Fibroblast of mammary gland (primary cell): ENCODE measurements at places on chromosomes 12 and 14.
A peak's percentile ranks its signal among the peaks of the same experiment; 100 is the strongest.

- DNase-seq: no peak
These were observed 137.4 kb upstream of the MED13L start for GRCh38 chr12:116414891-116415290.

DNA sequence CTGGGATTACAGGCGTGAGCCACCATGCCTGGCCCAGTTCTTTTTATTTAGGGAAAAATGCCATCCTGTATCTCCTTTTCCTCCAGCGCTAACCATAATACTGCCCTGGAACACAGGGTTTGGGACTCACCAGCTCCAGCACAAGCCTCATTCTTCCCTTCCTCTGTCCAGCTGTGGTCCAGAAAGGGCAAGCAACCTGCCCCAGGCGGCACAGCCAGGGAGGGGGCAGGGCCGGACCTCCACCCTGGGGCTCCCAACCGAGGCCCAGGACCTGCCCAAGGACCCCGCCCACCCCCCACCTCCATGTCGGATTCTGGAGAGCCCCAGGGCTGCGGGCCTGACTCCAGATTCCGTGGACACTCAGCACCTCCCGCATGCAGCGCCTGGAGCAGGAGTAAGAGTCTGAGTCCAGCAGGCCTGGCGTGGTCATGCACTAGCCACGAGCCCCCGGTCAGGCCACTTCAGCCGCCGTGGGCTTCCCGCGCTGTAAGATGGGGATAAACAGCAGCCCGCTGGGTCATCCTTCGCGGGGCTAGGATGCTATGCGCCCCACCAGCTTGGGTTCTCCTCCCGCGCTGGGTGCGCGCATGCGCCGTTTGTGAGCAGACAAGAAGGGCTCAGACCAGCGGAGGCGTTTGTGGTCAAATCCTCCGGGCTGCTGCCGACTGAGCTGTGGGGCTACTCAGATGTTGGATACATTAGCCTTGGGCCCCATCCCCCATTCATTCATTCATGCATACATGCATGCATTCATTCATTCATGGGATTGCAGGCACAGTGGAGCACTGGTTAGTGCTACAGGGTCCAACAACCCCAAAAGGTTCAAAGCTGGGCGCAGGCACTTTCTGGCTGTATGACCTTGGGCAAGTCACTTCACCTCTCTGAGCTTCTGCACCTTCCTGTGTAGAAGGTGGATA lies 16.3 kb downstream of the TMEM119 start:
- no peak for DNase-seq

DNA sequence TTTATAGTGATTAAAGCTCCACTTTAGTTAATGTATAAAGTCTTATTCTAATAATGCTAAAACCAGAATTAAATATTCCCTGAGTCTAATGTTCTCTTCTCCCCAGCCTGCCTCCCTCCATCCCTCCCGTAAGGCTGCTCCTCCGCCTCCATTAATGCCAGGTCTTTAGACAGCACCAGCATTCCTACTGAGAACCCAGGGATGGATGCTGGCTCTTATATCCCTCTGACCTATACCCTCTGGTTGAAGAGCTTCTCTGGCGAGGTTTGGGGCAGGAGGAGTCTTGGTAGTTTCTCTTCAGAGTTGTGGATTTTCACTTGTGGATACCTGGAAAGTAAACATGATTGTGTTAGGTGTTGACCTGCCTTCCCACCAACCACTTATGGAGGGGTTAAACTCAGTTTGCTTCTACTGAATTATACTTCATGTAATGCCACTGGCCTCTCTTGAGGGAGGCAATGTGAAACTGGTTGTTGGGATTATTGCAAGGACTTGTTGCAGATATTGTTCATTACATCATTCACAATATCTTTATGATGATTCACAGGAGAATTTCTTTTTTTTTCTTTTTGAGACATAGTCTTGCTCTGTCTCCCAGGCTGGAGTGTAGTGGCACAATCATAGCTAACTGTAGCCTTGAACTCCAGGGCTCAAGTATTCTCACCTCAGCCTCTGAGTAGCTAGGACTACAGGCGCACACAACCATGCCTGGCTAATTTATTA lies 11.1 kb upstream of the SMAGP start:
- peak; percentile 47 for DNase-seq

- DNase-seq: peak; percentile 27
These were observed 199.4 kb upstream of the RTL1 start for GRCh38 chr14:101102875-101103274.

DNA sequence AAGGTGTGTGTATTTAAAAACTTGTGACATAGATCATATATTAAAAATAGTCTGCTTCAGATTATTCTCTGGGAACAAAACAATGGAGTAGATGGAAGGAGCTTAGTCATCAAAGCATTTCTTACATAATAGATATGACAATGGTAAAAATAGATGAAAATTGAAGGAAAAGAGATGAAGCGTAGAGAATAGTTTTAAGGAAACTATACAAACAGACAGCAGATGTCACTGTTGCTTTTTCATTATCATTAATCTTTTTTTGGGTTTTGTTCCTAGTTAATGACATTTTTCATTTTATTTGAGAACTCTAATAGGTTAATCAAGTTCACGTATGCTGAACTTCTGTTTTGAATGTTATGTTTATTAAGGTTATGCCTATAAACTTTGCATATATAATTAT lies 149.2 kb upstream of the FBXO33 start:
- DNase-seq: peak; percentile 19

DNA sequence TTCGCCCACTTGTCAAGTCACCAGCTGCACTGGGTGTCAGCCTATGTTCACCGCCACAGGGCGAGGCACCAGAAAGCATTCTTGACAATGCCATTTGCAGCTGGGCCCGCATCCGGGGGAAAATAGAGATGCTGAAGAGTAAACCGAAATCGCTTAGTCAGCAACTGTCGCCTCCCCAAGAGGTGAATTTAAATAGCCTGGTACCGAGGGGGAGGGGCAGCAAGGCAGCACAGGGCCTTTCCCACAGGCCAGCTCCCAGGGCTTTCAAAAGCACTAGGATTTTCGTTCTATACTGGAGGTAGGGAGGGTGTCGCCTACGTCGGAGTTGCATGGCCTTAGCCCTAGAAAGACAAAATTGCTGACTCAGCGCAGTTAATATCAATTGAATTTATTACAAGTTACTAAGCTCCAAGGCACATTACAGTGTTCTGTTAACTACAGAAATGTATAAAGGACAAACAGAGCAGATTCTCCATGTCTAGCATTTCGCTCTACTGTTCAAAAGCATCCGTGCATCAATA lies 4.3 kb downstream of the IRF2BPL start:
- no peak for DNase-seq

- DNase-seq: no peak
These were observed 80.9 kb downstream of the HECTD1 start for GRCh38 chr14:31126680-31127079.

- no peak for DNase-seq
These were observed 101.8 kb downstream of the PHETA1 start for GRCh38 chr12:111267144-111267543.

DNA sequence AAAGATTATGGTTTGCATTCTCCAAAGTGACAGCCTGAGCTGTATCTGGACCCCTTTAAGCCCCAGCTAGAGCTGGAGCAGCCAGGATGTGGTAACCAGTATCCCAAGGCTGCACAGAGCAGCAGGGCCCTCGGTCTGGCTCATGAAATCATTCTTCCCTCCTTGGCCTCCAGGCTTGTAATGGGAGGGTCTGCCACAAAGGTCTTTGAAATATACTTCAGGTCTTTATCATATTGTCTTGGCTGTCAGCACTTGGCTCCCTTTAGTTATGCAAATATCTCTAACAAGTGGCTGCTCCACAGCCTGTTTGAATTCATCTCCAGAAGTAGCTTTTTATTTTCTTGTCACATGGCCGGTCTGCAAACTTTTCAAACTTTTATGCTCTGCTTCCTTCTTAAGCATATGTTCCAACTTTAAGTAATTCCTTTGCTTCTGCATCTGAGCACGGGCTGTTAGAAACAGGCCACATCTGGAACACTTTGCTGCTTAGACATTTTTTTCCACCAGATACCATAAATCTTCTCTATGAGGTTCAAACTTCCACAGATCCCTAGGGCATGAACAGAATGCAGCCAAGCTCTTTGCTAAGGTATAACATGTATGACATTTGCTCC lies 663.4 kb upstream of the MIS18BP1 start:
- no peak for DNase-seq

DNA sequence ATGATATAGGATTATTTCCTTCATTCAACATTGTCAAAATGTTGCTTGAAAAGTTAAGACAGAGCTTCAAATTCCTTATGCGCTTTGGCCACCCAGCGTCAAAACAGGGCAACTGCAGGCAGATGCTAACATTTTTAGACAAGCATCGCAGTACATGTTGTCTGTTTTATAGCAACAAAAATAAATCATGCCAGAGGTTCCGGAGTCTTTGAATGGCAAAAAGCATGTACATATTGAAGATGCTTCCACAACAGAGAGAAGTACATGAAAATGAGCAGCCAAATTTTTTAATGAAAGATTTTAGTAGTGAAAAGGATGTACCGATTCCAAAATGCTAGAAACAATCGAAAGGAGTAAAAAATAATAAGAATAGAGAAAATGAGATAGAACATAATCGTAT lies 49.8 kb upstream of the USP15 start:
- DNase-seq: peak; percentile 54

GRCh38 chr12:89840162-89840922 lies 131.7 kb upstream of the ATP2B1 start:
- peak; percentile 19 for DNase-seq

GRCh38 chr12:132411457-132411856 lies 78.5 kb upstream of the FBRSL1 start:
- DNase-seq: no peak

DNA sequence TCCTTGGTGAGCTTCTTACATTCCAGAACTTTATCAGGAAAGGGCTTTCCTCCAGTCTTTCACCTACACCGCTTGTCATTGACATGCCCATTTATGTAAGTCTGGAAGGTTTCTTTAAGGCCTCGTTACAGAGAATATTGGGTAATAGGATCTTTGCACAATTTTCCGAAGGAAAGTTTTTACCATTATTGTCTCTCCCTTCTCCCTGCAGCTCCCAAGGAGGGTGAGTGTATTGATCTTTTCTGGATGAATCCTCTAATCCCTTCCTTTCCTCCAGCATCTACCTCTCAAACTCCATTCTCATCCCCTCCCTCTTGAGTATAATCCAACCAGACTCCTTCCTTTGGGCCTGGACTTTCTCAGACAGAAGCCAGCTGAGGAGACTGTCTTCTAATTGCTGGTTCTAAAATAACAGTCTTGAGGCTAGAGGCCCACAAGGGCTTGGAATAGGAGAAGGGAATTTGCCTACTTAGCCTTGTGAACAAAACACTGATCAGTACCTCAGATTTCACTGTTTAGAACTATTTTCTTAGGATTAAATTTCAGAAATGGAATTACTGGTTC lies 21.8 kb downstream of the WNK1 start:
- DNase-seq: no peak

DNA sequence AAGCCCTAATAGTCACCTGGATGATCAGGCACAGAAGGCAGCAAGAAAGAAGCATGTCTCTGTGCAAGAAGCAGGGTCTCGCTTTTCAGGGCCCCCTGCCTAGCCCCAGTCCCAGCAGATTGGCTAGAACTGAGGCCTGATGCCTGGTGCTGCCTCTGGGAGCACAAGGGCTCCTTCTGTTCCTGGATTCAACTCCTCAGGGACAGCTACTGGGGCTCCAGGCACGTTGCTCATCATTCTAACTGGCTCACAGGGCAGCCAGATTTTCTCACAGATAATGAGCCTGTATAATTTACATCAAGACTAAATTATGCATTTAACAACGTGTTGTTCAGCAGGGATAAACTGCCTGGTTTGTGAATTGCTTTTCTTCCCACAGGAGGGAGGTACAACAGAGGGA lies 106.5 kb upstream of the PLXNC1 start:
- peak; percentile 33 for DNase-seq

GRCh38 chr12:51244269-51244668 lies 5.6 kb downstream of the DAZAP2 start:
- peak; percentile 36 for DNase-seq

DNA sequence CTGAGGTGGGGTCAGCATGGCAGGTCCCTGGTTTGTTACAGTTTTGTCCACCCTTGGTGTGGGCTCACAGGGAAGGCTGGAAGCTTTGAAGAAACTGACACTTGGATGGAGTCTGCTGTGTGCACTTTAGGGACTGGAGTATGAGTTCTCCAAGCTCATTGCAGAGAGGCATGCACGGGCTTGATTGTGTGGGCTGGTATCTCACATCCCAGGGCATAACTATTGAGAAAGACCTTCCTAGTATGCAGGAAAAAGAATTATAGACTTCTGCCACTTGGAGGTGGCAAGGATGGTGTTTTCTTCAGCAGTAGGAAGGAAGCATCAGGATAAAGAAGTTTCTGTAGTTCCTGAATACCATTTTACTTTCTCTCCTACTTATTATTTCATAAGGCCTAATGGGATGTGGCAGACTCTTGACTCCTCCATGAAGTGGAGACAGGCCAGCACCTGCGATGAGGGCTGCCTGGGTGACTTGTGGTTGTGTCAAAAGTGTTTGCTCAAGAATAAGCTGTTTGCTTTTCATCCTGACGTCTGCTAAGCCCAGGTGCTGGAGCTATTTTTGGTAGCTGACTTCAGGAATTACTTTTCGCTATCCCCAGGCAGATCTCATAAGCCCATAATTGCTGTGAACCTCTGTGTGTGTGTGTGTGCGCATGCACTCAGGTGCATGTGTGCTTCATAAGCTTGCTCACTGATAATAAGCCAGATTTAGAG lies 125.8 kb downstream of the KTN1 start:
- no peak for DNase-seq

DNA sequence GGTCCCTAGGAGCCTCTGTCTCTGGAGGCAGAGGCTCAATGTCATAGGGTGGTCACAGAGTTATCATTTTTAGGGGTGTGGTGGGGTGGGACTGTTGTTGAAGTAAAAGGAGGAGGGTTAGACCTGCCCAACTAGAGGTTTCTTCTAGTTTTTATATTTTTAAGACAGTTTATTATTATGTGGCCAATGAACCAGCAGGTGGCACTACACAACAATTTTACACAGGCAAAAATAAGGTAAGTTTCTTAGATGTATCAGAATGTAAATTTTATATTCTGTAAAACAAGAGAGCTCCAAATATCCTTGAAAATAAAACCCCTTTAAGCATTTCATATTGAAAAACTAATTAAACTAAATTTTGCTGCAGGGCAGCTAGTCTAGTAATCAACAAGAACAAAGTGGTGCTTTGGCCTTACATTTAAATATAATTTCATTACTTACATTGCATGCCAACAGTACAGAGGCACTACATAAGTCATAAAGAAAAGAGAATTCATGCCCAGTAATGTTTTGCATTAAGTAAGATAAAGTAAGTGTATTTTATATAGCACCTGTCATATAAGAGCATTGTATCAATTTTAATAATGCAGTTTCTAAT lies 22.2 kb upstream of the OVCH1 start:
- DNase-seq: peak; percentile 71

DNA sequence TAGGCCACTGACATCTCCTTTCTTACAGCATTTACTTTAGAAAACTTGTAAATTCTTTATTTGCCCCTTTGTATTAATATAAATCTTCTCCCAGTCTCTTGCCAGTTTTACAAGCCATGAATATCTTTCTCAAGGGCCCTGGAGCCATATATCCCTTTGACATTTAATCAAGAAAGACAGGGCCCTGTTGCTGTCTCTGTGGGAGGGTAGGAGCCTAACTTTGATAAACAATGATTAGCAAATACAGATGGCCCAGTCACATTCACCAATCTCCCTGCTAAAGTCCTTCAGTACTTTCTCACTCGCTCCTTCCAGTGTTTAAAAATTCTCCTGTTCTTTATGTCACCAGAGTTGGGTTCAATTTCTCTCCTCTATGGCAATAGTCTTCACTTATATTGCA lies 479.8 kb upstream of the USP15 start:
- DNase-seq: no peak

GRCh38 chr12:52584156-52584682 lies 10.6 kb upstream of the KRT74 start:
- DNase-seq: no peak

GRCh38 chr14:103628221-103628683 lies 759 bp upstream of the KLC1 start:
- peak; percentile 81 for DNase-seq
